ENCODE measurements at places on chromosomes 7 and 10. TPM values are rescaled to one million over a fixed set of nuclear protein-coding genes. Genes with fewer than 3 reads are reported as not detected.

The SSBP1 gene
- 115 TPM for total RNA-seq

The PIK3AP1 gene
- not detected for total RNA-seq

The FAM24B gene
- 4.1 TPM for total RNA-seq

The NODAL gene
- total RNA-seq: not detected

The CEP55 gene
- total RNA-seq: 30.5 TPM

The AKR1D1 gene
- total RNA-seq: not detected

The DPY19L1 gene
- total RNA-seq: 34.6 TPM

The OR6V1 gene
- not detected for total RNA-seq

The MAT1A gene
- total RNA-seq: not detected

The FAM171A1 gene
- total RNA-seq: 22.3 TPM

The DLX6 gene
- total RNA-seq: not detected

The TMEM213 gene
- total RNA-seq: not detected

The CPXM2 gene
- total RNA-seq: under 0.01 TPM

The FEZF1 gene
- not detected for total RNA-seq

The CLEC2L gene
- not detected for total RNA-seq

The TEX47 gene
- not detected for total RNA-seq

The GLI3 gene
- total RNA-seq: 11.5 TPM

The COPG2 gene
- 36.0 TPM for total RNA-seq

The VWDE gene
- not detected for total RNA-seq

The MCM10 gene
- total RNA-seq: 9.6 TPM

The NUPR2 gene
- not detected for total RNA-seq

The SEMA3E gene
- total RNA-seq: 1.5 TPM

Data from subcutaneous preadipocyte (primary cell).